ENCODE measurements at places on chromosomes 3 and 15.
A peak's percentile ranks its signal among the peaks of the same experiment; 100 is the strongest.

DNA sequence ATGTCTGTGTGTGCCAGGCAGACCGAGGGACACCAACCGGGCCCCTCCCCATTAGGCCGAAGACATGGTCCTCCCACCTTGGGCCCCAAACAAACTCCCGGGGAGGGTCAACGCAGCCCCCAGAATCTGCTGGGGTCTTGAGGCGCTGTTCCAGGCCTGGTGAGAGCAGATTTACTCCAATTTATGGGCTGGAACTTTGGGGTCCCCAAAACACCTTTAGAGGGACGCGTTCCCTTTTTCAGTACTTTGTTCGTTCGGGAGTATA is 2.4 kb downstream of the GATA2 start:
- no peak for DNase-seq

DNA sequence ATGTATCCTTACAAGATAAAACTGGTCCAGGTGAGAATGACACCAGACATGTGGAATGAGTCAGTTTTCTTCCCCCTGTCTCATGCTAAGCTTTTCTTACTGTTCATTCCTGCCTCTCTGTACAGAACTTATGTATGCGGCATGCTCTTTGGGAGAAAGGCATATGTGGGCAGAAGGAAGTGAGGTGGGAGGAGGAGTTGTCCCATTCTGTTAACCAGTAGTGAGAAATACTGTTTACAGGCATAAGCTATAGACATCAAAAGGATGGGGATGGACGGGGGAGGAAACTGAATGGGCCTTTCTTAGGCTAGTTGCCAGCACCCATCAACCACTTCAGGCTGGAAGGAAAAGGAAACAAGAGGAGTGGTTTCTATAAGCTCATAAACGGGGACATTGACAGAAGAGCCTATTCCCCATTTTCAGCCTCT is 143.6 kb upstream of the BHLHE40 start:
- DNase-seq, result no peak

GRCh38 chr3:113495035-113495434 is 19.9 kb downstream of the SPICE1 start:
- no peak for DNase-seq

- no peak for DNase-seq
Observed at GRCh38 chr15:28914483-28915023, 28.8 kb downstream of the APBA2 start.

DNA sequence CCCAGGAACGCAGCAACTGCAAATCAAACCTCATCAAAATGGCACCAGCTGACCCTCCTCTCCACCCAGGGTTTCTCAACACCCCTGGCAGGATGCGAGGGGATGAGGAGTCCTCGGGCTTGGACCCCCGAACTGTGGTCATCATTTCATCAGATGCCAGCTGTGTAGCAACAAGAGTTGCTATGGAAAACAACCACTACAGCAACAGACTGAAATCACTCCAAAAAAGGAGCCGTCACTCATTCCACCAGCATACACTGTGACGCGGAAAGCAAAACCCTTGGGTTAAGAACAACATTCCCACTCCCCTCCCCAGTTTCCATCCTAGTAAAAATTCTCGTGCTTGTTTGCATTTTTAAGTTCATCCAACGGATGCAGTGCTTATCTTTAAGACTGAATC is 40.1 kb downstream of the VGLL4 start:
- no peak for DNase-seq

- DNase-seq, result no peak
Observed at GRCh38 chr3:76582632-76583378, 457.1 kb upstream of the ROBO2 start.

DNA sequence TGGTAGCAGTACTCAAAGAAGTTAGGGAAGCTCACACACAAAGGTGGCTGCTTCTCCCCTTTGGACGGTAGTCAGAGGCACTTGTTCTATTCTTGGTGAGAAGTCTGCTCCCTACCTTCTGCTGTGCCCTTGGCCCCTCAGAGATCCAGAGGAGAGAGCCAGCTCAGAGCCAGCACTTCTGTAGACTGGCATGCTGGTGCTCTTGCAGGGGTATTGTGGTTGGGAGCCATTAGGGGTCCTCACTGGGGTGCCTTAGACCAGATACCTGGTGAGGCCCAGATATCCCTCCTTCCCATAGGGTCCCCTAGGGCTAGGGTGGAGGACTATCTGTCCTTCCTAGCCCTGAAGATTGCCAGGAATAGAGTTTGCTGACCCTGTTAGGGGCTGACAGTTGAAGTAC is 140.6 kb downstream of the EEFSEC start:
- no peak for DNase-seq

DNA sequence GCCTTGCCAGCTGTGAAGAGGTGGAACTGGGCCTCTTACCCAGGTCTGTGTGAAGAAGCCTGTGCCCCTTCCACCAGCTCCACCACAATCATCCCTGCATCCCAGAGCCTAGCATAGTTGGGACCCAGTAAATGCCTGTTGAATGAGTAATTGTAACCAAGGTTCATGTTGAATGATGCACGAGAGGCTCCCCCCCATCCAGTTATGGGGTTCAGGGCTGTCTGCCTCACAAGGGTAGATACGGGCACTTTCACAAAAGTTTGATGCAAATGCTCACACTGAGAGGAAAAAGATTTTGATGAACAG is 29.5 kb upstream of the TSEN2 start:
- no peak for DNase-seq

GRCh38 chr3:131819381-131820055 is 215.3 kb downstream of the CPNE4 start:
- DNase-seq, result no peak

GRCh38 chr3:150761831-150762661 is 923 bp downstream of the SIAH2 start:
- peak; percentile 55 for DNase-seq

GRCh38 chr15:67174446-67174845 is 80.0 kb downstream of the AAGAB start:
- DNase-seq, result no peak

DNA sequence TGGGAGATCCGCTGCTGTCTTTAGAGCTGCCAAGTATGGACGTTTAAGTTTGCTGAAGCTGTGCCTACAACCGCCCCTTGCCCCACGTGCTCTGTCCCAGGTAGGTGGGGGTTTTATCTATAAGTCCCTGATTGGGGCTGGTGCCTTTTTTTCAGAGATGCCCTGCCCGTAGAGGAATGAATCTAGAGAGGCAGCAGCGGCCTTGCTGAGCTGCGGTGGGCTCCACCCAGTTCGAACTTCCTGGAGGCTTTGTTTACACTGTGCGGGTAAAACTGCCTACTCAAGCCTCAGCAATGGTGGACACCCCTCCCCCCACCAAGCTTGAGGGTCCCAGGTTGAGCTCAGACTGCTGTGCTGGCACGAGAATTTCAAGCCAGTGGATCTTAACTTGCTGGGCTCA is 83.4 kb upstream of the FGF7 start:
- DNase-seq, result no peak

GRCh38 chr3:107945417-107946094 is 145.3 kb downstream of the CD47 start:
- DNase-seq, result no peak

DNA sequence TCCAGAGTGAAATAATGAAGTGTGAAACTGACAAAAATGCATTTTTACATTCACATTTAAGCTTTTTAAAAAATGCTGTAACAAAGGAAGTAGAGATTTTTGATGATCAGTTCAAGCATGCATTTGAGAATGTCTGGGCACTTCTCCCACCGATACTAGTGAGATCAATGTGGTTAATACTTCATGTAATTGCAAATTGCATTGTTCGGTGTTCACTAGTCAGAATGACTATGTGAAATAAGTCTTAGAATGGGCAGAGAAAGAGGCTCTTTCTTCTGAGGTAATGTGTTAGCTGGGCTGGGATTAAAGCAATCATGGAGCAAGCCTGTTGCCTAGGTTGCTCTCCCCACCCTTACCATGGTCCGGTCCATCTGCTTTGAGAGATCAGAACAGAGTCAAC is 587.0 kb upstream of the GRM7 start:
- no peak for DNase-seq

DNA sequence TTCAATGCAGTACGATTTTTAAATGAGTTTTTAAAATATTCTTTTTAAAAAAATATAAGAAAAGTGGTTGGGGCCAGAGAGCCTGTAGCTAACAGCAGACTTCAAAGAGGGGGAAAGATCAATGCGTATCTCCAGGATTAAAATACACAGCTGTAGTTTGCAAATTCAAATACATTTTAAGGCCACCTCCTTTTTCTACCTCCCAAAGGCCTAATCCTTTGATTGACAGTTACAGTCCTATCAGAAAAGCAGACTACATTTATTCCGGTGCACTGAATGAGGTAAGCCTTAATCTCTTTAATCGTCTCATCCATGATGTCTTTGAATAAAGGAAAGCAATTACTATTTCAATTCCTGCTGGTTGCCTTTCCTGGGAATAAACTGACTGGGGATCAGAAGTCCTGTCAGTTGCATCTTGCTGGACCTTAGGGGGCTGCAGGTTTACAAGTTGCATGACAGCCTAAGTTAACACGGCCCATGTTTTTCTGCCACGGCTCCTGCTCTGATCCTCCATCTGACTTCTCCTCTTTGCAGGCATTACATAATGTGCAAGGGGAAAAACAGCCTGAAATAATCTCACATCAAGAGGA is 51.7 kb downstream of the CADPS start:
- no peak for DNase-seq

- no peak for DNase-seq
Observed at GRCh38 chr3:110015231-110015963, 678.1 kb upstream of the DPPA4 start.

- no peak for DNase-seq
Observed at GRCh38 chr3:70308760-70309159, 3.7 kb downstream of the MDFIC2 start.

GRCh38 chr3:2114617-2115275 is 16.1 kb downstream of the CNTN4 start:
- DNase-seq, result no peak

DNA sequence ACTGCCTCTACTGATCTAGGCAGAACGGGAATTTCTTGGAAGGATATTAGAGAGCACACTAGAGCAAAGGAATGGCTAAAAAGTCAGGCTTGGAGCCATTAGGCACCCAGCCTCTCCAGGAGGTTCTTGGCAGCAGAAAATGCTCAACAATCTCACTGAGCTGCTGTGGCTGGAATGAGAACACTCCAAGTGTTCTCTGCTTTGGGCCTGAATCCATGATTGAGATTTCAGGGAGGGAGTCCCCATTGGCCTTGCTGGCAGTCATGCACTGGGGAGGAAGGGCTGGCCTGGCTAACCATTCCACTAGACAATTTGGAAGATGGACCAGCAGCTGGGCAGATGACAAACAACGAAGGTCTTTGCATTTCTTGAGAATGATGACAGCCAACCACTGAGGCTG is 362.6 kb downstream of the SHQ1 start:
- no peak for DNase-seq

DNA sequence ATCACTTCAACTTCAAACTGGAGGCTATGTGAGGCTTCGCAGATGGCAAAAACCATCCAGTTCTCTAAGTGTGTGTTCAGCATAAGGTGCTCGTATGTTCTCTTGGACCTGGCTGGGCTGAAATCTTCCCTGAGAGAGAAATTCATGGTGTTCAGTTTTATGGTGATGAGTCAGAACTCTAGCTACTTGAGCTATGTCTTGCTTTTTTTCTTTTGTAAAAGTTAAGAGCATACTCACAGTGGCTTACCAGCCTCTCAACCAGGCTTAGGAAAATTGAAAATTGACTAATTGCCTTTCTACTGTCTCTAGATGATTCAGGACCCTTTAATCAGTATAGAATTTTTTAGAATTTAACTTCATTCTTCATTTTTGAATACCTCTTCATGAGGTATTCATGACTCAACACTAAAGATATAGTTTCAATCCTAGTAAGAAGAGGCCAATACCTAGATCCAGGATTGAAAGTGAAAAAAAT is 617.5 kb downstream of the TBL1XR1 start:
- DNase-seq, result no peak

DNA sequence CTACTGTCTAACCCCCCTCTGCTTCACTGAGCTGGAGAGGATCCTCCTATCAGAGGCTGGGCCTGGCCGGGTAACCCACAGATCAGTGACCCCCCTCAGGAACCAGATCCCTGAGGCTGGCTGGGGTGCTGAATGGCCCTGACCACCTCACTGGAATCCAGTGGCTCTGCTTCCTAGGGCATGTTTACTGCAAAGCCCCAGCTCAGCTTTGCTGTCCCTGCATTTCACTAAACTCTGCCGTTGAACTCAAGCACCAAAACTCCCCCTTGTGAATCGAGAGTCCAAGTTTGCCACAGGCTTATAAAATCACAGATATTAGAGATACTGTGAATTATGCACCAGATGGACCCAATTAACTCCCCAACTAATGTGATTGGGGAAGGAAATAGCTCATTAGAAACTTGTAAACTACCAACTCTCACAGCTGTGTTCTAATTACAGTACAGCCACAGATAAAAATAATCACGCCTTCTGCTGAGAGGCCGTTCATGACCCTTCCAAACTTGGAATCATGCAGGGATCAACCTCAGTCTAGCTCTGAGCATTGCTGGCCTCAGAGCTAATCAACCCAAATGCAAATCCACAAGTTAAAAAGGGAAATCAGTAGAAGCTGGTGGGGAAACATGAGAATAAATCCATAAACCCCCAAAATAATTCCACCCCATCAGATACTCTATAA is 47.0 kb downstream of the OCA2 start:
- no peak for DNase-seq

DNA sequence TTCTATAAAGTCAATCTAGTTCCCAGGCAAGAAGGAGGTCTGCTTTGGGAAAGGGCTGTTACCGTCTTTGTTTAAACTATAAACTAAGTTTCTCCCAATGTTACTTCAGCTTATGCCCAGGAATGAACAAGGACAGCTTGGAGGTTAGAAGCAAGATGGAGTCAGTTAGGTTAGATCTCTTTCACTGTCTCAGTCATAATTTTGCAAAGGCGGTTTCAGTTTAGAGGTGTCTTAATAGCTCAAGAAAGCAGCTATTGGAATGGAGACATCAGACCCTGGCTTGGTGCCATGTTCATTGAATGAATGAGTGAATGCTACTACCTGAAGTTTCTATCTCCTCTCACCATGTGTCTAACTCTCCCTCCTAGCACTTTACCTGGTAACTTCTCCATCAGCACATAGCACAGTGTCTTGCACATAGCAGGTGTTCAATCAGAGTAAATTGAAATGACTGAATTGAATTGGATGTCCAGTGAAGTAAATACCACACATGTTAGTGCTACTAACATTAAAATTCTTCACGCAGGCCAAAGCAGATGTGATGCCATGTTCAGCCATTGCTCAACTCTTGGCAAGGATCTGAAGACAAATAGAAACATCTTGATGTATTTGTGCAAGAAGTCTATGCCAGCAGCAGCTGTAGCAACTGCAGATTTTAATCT is 28.2 kb downstream of the CLEC3B start:
- DNase-seq, result no peak

GRCh38 chr3:16145176-16145575 is 29.3 kb upstream of the GALNT15 start:
- DNase-seq, result no peak

DNA sequence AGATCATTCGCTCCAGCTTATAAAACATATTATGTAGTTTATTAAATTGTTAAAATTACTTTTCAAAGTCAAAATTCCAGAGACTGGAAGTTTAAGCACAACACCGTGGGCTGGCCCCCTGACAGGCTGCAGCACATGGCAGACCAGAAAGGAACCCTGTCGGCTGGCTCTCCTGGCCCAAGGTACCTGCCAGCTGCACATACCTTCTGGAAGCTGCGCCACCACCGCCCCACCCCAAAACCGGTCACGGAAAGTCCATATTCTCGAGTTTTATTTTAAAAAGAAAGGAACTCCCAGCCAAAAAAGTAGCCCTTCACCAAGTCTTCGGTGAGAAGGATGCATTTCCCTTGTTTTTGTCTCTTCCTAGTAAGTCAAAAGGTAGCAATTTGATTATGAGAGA is 94.6 kb downstream of the FOXP1 start:
- no peak for DNase-seq

- DNase-seq, result no peak
Observed at GRCh38 chr15:81118361-81118760, 15.7 kb upstream of the CFAP161 start.

Data from activated CD4-positive, CD25-positive, alpha-beta regulatory T cell treated with anti-CD3 and anti-CD28 coated beads, Interleukin-2, amount 50 U/mL, for 72 hours (primary cell).